Activated CD4-positive, alpha-beta T cell treated with anti-CD3 and anti-CD28 coated beads, Interleukin-2, amount 50 U/mL, for 16 hours (primary cell): ENCODE measurements at places on chromosomes 7 and 10.

DNA sequence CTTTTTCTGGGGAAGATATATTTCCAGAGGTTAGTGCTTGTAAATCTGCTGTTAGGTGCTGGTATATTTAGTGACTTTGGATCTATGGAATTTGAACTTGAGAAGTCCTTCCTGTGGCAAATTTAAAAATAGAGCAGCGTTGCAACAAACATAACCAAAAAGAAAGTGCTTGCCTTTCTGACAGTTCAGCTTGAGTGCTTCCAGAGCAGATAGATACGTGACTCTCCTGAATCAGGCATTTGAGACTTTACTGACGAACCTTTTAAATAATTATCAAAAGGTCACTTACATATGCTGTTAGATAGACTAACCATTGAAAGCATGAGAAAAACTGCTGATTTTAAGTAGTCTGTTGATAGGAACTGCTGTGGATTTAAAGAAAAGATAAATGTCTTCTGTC lies 387.5 kb upstream of the LRRTM3 start:
- DNase-seq: no peak

DNA sequence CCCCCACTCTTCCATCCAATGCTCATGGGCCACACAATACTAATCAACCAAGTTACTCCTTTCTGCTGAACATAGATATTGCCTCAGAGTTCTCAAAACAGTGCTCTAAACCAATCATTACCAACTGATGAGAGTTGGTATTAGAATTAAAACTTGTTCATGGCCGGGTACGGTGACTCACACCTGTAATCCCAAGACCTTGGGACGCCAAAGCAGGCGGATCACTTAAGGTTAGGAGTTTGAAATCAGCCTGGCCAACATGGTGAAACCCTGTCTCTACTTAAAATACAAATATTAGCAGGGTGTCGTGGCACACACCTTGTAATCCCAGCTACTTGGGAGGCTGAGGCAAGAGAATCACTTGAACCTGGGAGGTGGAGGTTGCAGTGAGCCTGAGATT lies 8.2 kb downstream of the TM9SF3 start:
- DNase-seq: no peak

GRCh38 chr10:26464632-26465280 lies 26.6 kb downstream of the APBB1IP start:
- no peak for DNase-seq

GRCh38 chr10:96238646-96239623 lies 32.4 kb downstream of the BLNK start:
- no peak for DNase-seq

DNA sequence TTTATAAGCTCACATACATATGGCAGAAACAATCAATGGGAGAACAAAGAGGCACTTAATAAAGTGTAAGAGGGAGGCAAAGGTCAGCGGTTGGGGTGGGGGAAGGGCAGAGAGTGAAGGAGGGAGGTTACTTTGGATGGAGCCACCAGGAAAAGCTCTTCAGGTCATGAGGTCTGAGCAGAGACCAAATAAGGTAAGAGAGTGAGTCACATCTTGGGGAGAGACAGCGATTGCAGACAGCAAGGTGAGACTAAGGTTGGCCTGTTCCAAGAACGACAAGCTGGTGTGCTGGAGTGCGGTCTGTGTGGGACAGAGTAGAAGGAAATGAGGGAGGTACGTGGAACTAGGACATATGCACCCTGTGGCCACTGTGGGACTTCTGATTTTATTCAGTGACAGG lies 74.3 kb upstream of the TOMM7 start:
- peak; percentile 51 for DNase-seq

DNA sequence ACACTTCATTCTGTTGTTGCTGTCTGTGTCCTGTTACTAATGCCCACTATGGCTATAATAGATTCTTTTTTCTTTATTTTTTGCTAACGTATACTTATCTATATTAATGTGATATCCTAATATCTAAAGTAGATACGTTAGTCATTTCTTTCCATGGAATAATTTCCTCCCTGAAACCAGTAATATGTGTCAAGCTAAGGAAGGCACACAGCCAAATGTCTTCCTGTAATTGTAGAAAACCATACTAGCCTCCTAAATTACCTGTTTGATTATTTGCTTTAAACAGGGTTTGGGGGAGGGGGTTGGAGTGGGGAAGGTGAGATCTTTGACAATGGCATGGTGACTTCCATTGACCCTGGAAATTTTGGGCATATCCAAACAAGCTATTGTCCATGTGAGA lies 56.4 kb downstream of the THNSL1 start:
- DNase-seq: no peak
